ENCODE measurements at places on chromosomes 5 and 9.

- no peak for DNase-seq
Measured at GRCh38 chr9:93861736-93862358, 93.3 kb downstream of the BARX1 start.

- DNase-seq, result no peak
Measured at GRCh38 chr5:172887692-172888091, 53.6 kb downstream of the ERGIC1 start.

DNA sequence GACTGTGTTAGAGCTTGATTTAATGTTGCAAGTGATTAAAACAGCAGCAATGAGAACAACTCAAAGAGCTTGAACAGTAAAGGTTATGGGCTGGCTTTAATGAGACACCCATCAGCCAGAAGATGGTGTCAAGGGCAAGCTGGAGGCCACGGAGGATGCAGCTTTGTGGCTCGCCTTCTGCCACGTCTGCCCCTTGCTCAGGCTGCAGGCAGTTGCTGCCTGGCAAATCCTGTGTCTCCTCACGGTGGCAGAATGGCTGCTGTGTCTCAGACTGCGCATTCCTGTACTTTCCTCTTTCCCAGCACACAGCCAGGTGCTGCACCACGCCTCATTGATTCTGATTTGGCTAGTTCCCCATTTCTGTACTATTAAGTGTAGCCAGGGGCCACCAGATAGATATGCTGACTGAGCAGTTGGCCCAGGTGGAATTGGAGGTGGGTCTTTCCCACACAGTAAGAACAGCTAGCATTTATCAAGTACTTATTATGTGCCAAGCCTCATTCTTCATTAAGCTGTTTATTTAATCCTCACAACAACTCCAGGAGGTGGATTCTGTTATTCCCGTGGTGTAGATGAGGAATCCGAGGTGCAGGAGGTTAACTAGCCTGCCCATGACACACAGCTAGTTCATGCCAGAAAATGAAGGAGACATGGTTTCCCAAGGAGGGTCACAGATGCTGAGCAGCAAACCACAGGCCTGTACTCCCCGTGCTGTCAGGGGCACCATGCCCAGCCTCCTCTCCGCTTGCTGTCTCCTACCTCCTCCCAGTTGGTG, 3.5 kb downstream of the NXNL2 start:
- no peak for DNase-seq

DNA sequence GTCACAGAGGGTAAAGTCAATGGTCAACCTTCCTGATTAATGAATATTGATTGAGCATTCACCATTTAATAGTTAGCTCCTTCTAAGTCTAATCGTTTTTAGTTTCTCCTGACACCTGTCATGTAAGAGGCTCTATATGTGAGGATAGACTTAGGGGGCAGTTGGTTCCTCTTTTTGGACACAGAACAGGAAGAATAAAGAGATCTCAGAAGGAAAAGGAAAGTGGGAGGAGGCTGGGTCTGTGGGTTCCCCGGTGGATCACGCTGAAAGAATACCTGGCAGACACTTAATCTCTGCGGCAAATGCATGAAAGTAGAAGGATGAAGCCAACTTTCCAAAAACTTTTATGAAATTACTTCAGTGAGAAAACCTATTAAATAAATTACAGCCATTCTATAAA, 98.4 kb downstream of the PDE4D start:
- DNase-seq, result no peak

GRCh38 chr5:133423618-133424282, 188.6 kb downstream of the FSTL4 start:
- DNase-seq, result peak; percentile 24

DNA sequence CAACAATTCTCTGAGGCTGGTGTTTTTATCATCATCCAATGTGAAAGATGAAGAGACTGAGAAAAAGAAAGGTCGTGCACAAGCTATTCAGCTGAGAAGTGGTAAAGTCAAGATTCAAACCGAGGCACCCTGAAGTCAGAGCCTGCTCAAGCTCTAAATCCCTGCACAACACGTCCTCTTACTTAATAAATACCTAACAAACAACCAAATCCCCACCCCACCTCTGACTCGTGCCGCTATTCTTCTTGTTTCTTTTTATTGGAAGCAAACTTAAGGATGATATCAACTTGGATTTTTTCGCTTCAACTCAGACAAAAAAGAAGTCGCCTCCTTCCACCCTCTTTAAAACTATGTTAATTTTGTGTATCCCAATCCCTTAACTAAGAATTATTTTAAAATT, 140.2 kb downstream of the CEP120 start:
- DNase-seq, result no peak

DNA sequence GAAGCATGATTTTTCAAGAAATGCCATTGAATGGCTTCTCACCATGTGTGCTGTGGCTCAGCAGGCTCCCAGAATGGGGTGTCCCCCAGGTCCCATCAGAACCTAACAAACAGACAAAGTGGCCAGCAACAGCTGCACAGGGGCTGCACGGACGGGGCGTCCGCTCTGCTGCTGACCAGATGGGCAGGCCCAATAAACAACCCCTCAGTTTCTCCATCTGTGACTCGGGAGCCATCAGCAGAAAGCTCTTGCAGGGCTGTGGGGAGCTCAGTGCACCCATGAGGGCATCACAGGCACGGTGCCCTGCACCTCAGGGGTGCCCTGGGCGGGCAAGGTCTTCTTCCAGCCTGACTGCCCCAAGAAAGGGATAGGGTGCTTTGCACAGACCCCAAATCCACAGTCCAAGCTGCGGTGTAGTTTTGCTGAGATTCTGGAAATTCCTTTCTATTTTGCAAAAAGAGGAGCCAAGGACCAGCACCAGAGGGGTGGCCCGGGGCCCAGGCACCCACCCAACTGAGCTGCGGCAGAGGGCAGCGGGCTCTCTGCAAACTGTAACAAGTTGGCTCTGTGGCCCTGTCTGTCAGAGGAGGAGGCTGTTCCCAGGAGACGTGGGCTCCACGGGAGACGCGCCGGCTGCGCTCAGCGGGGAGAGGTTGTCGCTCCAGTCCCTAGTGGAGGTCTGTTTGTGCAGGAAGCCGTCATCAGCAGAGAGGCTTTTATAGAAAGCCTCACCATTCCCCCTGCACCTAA, 138.7 kb upstream of the PPP1R26 start:
- no peak for DNase-seq

DNA sequence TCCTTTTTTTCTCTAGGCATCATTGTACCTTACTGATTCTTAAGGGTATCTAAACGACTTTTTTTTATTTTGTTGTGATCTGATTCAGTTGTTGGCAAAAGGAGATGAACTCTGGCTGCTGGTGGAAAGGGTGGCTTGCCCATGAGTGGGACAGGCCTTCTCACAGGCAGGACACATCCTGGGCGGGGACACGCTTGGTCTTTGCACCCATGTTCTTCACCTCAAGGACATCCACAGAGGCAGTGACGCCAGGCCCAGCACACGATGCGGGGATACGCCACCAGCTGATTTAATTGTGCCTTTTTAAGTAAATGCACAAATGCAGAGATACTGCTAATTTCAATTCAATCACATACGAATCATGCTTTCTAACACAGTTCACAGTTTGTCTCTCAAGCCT, 208.1 kb downstream of the FANCC start:
- no peak for DNase-seq

- no peak for DNase-seq
Measured at GRCh38 chr5:11557063-11557462, 347.2 kb downstream of the CTNND2 start.

DNA sequence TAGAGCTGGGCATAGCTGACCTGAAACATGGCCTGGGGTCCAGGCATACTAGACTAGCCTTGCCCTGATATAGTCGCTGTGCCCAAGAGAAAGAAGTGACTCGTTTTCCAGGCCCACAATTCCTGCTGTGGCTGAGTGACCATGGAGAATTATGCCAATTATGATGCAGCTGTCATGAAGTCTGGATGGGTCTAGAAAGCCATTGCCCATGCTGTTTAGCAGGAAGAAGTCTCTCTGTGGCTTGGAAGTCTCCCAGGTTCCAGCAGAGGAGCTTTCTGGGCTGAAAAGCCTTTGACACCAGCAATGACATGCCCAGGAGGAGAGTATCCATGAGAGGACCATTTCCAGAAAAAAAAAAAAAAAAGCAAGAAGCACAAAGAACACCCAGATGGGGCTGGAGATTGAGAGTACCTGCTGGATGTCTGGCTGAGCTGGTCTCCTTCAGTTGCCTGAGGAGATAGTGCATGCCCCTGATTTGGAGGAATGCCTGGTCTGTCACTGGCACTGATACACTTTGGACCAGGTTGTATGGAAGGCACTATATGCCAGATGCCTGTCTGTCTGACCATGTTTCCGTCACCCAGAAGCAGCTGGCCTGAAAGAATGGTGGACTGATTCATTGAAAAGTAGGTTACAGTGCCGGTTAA, 128.0 kb upstream of the EPB41L4A start:
- no peak for DNase-seq

- no peak for DNase-seq
Measured at GRCh38 chr9:86809759-86810367, 137.4 kb downstream of the GAS1 start.

DNA sequence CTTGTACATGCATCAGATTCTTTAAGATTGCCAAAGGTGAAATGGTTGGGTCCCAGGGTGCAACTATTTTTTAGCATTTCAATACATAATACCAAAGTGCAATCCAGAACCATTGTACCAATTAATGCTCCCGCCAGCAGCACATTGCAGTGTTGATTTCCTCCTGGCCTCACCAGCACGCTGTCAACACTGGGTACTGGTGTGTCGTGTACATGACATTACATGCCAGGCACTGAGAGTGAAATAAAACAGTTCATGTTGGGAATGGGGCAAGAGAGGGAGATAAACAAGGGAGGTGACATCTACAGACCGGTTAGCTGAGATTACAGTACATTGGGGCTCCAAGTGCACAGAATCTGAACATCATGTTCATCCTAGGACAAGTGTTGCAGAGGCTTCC, 37.8 kb downstream of the HMGCS1 start:
- DNase-seq, result no peak

- DNase-seq, result no peak
Measured at GRCh38 chr9:96502539-96503373, 52.8 kb downstream of the HABP4 start.

- DNase-seq, result no peak
Measured at GRCh38 chr5:80067531-80068245, 32.5 kb downstream of the THBS4 start.

GRCh38 chr9:116058421-116058820, 95.2 kb upstream of the PAPPA start:
- no peak for DNase-seq

DNA sequence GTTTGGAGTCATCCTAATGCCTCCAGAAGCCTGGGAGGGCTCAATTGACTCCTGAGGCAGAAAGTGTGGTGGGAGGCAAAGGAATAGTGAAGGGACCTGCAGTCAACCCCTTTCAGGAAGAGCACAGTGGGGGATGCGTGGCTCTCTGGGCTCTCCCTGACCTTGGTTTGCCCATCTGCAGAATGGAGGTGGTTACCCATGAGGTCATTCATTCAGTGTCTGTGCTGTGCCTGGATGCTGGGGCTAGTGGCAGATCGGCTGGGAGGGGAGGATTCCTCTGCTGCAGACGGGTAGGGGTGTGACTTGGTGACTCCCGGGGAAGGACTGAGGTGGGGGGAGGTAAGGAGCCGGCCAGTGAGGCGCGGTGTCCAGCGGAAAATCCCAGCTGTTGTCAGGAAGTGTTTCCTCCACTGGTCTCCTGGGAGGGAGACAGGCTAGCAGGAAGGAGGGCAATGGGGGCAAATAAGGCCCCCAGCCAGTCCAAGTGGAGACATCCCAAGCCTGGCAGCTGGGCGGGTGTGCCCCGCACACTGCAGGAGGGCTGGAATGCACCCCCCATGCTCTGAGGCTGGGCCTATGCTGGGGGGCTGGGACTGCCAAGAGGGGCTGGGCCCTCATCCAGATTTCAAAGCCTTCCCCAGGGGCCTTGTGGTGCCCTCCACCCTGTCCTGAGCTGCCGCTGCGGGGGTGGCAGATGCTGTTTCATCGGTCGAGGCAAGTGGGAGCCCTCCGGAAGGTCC, 10.9 kb downstream of the CXXC5 start:
- no peak for DNase-seq

DNA sequence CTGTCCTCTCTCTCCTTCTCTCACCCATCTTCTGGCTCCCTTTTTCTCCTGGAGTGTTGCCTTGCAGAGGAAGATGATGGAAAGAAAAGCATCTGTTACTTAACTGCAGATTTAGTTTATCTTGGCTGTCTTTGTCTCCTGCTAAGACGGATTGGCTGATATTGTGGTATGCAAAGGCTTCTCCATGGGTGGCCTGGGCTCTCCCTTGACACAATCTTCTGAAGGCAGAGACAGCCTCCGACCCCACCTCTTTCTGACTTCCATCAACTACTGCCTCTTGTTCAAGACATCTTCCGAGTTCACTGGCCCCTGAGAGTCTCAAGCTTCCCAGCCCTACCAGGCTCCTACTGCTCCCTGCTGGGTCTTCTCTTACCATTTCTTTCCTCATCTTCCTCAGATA, 403.7 kb downstream of the LRRC70 start:
- no peak for DNase-seq

DNA sequence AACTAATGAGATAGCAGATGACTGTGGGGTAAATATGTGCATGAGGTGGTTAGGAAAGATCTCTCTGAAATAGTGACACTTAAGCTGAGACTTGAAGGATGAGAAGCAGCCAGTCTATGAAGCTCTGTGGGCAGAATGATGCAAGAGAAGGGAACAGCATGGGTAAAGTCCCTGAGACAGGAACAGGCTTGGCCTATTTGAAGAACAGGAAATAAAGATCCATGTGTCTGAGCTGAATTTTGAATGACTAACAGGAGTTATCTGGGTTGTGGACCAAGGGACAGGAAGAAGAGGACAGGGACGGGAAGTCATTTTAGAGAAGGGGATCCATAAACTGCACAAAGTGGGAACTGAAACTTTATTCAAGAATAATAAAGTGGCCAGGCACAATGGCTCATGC, 25.6 kb upstream of the HMGCS1 start:
- no peak for DNase-seq

- no peak for DNase-seq
Measured at GRCh38 chr5:16886793-16887345, 49.2 kb downstream of the MYO10 start.
